Stimulated activated CD8-positive, alpha-beta memory T cell treated with anti-CD3 and anti-CD28 coated beads, Interleukin-15, amount 100 ng/mL, for 24 hours (primary cell): ENCODE measurements at places on chromosomes 2 and 18.

DNA sequence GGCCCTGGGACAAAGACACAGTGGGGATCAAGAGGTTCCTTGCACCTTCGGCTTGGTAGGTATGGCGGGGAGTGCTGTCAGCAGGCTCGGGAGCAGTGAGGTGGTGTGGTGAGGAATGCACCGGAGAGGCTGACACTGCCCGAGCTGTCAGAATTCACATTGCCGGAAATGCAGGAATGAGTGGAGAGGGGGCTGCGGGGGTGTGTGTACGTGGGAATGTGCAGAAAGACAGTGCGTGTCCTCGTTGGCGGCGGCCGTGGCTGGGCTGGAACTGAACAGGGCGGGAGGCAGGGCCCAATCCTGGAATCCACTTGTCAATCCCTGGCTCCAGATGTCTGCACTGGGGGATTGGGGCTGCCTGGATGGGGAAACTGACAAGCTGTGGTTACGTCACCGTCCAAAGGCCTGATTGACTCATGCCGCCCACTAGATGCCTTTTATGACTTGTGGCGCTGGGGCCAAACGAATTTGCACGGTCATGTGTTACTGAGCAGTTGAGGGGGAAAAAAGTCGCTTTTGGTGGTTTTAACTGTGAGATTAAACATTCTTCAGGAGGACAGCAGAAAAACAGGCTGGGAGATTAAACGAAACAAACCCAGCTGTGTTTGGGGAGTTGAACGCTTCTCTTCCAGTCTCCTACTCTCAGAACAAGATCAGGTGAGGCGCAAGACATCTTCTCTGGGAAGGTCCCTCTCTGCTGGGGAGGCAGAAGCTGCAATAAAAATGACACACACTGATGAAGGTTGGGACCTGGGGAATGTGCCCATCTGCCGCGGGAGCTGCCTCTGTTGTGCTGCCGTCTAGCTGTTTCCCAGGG is 189.4 kb upstream of the GLI2 start:
- no peak for DNase-seq

DNA sequence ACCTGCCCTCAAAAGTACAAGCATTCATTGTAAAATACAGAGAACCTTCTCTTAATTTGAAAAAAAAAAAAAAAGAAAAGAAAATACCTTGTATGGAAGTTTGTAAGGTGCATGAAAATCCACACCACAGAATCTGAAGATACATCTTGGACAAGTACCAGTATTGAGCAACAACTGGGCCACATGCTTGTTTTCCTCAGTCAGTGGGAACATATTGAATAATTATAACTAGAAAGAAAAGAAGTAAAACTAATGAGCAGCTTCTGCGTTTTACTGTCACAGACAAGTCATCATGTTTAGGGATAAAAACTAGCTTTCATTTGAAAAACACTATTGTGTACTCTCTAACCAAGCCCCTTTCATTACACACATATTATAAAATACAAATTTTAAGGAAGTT is 5.8 kb upstream of the PEX13 start:
- no peak for DNase-seq

- no peak for DNase-seq
These were observed 236.2 kb upstream of the COPS8 start for GRCh38 chr2:236849508-236849907.

DNA sequence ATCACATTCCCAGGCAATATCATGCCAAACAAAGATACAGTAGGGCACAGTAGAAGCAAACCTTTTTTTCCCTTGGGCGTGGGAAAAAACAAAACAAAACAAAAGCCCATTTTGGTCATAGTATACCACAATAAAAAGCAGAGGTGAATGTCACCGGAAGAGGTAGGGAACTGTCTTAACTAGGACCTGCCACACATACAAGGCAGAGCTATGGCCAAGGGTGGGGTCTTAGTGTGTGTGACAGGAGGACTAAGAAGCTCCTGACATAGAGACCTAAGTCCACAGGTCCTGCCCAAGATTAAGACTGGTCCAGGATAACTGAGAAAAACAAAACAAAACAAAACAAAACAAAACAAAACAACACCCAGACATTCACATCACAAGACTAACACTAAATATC is 441.2 kb upstream of the DSEL start:
- DNase-seq = no peak

DNA sequence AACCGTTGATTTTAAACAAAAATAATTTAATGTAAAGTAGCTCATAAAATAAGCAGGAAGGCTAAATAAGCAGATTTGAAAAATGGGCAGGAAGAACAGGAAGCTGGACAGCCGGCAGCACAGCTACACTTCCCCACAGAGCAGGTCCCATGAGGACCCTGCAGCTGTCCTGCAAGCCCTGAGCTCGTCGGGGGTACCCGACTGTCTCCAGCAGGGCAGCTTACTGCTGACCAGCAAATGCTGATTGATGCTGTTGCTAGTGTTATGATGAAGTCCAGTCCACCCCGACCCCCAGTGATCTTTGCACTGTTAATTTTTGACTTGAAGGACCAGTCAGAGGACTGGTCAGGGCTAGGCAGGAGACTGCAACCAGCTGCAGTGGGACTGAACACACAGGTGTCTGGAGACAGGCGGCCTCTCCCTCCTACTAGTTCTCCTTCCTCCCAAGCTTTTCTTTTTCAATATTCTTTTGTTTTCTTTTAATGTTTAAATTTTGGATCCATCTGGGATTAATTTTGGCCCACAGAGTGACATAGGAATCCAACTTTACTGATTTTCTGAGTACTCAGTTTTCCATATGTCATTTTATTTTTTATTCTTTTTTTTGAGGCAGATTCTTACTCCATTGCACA is 27.7 kb downstream of the POLE4 start:
- no peak for DNase-seq

- DNase-seq = no peak
These were observed 245.7 kb downstream of the CCDC178 start for GRCh38 chr18:33194793-33195192.

DNA sequence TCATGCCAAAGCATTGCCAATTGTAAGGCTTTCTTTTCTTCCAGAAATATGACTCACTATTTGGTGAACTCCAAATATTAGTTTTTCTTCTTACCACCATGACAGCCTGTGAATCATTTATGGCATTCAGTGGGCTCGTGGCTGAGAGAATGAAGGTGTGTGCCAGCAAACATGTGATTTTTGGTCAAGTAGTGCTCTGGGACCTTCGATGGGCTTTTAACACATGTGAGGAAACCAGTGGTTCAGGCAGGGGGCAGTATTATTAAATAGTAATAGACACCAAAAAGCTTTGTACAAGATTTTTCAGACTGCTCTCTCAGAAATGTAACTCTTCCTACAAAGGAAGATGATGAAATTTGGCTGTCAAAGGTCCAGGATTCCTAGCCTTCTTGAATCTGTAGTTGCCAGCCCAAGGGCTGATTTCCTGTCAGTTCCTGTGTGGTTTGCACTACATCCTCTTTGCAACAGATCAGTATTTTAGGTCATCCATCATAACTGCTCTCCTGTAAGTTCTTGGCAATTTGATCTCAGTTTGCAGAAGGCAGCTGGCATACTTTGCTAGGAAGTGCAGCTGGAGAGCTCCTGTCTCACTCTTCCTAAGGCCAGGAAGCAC is 64.3 kb downstream of the BABAM2 start:
- no peak for DNase-seq

GRCh38 chr18:78242806-78243205 is 736.8 kb upstream of the SALL3 start:
- DNase-seq = no peak

DNA sequence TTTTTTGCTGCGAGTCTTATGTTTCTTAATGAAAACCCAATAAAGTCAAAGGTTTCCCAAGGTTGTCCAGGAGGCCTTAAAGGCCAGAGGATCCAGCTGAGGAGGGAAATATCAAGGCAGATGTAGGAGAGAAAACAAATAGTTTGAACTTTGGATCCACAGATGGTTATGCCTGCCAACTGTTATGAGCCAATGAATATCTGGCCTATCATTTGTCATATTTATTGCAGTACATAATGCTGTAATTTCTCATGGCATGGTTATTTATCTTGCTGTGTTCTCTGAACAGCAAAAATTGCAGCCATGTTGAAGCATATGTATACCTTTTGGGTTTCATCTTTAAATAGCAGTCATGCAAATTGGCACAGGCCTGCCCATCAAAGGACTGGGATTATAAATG is 38.2 kb upstream of the CAVIN2 start:
- no peak for DNase-seq

DNA sequence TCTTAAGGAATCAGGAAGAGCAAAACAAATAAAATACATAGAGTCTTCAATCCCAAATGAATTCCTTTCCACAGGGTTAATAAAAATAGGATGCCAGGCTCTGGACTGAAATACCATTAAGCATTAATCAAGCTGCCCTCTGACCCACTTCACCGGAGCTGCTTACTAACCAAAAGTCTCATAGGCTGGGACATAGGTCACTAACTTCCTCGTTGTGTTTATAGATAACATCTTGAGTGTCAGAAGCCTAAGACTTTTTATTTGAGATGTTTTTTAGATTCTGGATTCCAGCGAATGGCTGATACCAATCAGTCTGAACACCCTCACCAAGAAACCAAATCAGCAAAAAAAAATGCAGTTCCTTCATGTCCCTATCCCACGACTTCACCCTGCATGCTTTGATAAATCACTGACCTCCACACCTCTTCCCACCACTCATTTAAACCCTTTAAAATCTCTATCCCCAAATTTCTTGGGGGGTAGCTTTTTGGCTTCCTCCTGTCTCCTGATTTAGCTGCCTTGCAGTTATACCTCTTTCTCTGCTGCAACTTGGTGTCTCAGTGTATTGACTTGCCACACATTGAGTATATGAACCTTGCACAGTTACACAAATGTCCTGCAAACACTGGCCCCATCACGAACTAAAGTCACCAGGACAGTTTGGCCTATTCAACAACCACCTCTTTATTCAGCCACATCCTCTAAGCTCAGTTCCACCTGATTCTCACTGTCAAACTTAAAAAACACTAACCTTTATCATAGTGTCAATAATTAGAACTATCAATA is 399.3 kb downstream of the METTL4 start:
- no peak for DNase-seq

DNA sequence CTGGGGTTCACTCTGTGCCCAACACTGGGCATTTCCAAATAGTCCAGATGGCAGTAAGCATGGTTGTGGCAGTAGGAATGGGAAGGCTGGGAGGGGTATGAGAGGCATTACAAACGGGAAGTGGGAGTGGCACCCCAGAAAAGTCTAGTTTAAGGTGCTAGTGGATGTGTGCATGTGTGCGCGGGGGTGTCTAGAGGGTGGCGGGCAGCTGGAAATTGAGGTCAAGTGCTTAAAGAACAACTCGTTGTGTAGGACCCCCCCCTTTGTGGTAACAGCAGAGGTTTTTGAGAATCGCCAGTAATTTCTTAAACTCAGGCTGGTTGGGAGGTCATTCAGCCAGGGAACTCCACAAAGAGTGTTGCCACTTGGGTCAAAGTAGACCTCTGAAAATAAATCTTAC is 69.9 kb downstream of the RHBDD1 start:
- no peak for DNase-seq

DNA sequence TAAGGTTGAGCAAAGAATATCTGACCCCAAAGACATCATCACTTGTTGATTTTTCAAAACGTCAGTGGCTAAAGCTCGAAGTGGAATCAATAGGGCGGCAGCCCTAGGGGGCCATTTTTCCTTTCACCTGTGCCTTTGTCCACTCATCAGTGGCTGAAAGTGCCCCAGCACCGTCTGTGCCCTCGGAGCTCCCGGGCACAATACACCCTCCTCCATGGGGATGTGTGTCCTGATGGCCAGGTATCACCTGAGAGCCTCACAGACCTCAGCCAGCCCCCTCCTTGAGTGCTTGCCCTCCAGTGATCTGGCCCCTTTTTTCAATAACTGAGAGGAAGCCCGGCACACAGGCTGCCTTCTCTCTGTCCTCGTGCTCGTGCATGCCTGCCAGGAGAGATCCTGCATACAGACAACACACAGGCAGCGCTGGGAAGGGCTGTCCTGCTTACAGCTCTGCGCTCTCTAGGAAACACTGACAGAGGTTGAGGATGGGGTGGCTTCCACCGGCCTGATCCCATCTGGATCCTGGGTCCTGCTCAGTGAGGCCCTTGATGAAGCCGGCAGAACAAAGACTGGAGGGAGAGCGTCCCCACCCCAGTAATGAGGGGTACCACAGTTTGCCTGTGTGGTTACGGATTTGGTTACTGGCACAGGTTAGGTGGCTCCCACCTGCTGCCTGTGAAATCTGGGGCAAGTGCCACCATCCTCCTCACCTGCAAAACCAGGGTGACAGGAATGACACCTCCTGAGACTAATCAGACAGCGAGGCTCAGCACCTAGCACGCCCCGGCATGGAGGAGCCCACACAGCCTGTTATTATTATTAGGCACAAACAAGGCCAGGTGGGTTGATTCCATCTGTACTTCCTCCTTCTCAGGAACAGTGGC is 197.5 kb upstream of the RAB6C start:
- DNase-seq = no peak

- DNase-seq = no peak
These were observed 12.9 kb downstream of the FHL2 start for GRCh38 chr2:105385731-105386540.

DNA sequence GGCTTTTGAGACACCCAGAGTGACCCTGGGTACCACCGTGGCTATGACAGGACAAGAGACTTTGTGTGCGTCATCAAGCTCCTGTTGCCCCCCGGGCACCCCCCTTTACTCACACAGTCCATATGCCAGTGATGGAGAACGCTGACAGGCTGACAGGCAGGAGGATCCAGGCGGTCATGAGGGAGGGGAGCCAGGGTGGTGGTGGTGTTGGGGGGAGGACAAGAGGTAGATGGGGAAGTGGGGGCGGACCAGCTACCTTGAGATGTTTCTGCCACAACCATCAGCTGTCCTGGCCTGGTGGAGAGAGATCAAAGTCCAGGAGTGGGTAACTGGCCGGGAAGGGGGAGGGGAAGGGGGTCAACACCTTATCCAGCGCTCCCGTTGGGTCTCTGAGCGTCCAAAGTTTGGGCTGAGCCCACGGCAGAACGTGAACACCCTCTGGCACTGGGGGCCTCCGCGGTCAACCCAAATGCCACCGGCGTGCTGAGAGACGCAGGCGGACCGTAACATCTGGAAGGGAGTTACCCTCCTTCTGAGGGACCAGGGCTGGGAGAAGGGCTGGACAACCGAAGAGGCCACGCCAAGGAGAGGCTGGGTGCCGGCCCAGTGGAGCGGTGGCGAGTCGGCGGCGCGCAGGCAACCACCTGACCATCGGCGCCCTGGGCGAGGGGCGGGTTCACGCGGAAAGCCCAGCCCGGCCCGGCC is 575 bp downstream of the TMEM150A start:
- no peak for DNase-seq

- DNase-seq = no peak
These were observed 21.1 kb downstream of the VWA3B start for GRCh38 chr2:98108110-98108509.

DNA sequence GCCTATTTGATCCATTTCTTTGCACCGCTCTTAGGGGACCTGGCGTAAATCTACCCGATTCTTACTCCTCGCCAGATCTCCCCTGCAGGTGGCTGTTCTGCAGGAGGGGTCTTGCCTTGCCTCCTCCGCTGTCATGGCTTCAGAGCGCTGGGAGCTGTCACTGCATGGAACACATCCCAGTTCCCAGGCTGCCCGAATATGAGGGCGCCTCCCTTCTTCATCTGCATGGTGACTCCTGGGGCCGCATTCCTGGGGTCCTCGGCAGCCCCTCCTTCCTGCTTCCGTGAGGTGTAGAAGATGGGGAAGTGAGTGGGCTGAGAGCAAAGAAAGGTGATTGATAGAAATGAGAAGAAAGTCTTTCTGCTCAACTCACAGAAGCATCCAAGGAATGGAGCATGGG is 27.3 kb upstream of the COPS8 start:
- no peak for DNase-seq
